C1 segment of cervical spinal cord (tissue), 14 donors: ENCODE measurements at places on chromosomes 7 and 10.

DNA sequence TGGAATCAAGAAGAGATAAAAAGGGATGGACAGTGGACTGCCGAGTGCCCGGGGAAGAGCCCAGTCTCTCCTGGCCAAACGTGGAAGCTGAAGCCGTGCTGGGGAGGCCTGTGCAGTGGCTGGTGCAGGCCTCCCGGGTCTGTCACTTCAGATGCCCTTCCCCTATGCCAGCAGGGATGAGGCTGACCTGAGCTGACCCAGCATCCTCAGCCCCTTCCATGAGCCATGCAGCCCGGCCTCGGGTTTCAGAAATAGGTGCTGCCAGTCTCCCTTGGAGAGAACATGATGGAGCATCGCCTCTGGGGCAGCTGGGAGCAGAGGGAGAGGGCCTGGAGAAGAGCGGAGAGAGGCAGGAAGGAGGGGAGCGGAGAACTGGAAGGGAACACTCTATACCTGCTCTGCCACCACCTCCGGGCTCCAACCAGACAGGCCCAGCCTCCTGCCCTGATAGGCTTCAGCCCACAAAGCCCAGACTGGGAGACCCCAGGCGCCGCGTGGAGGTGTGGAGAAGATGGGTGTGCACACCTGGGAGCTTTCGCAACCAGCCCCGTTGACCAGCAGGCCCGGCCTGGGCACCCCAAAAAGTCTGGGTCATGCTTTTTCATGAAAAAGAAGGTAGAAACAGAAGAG, 68.6 kb upstream of the PPP2R2D start:
- DNase-seq: no peak

- no peak for DNase-seq
Observed at GRCh38 chr7:26337232-26337865, 45.7 kb downstream of the SNX10 start.

GRCh38 chr7:102387064-102387463, 9.1 kb upstream of the PRKRIP1 start:
- DNase-seq: no peak

DNA sequence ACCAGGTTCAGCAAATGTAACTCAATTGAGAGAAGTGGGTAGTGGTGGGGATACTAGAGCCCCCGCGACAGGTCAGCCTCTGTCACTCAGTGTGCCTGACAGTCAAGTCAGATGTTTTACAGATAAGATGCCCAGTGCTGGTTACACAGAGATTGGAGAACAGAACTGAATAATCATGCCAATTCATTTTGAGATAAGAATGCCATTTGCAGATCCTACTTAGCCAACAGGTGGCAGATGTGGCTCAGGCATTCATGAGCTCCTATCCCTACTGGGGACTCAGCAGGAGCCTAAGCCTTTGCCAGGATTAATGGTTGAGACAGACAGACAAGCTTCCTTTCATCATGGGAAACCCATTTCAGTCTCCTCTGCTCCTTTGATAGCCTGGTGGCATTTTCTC, 137.8 kb downstream of the MAPK8 start:
- no peak for DNase-seq

DNA sequence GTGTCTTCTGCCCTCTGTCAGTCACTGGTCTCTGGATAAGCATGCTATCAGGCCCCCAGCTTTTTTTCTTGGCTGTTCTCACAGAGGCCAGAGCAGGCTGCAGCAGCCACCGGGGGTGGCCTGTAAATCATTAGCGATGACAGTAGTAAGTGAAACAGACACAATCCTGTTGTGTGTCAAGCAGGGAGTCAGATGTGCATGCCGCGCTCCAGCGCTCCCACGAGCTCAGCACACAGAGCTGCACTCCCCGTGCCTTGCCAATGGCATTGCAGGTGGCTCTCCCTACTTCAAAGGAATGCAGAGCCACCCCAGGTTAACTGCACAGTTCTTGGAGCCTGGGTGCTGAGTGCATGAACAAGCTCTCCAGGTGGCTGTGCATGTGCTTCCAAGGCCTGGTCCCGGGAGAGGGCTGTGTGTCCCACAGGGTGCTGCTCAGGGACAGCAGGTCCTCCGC, 226.1 kb downstream of the GLRX3 start:
- DNase-seq: no peak

DNA sequence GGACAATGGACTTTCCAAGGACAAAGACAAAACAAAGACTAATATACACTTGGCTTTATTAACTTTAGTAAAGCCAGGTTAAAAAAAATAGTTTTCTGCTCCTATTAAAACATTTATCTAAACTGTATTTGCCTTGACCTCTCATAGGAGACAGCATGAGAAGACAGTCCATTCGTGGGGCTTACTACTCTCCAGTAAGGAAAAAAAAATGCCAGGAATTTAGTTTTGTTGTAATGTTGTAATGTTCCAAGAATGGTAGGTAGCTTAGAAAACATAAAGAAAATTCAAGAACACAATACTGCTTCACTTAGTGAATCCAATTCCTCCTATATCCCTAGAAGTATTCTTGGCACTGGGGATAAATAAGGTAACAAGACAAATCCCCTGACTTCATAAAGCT, 81.7 kb downstream of the KMT2C start:
- DNase-seq: no peak

DNA sequence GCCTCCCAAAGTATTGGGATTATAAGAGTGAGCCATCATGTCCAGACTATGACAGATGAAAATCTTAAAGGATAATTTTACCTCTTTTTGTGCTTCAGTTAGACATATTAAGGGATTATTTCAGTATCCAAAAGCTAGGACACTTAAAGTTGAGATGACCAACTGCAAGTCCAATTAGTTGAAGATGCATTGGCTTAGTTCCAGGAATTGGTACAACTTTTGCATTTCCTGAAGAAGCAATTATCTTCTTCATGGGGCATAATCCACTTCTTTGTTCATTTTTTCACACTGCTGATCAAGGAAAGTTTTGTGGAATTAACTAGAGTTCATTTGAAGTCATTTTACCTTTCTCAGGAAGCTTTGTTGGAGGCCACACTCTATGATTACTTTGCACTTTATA, 72.0 kb upstream of the HECW1 start:
- DNase-seq: no peak

- no peak for DNase-seq
Observed at GRCh38 chr10:128307820-128308219, 181.6 kb upstream of the MKI67 start.

DNA sequence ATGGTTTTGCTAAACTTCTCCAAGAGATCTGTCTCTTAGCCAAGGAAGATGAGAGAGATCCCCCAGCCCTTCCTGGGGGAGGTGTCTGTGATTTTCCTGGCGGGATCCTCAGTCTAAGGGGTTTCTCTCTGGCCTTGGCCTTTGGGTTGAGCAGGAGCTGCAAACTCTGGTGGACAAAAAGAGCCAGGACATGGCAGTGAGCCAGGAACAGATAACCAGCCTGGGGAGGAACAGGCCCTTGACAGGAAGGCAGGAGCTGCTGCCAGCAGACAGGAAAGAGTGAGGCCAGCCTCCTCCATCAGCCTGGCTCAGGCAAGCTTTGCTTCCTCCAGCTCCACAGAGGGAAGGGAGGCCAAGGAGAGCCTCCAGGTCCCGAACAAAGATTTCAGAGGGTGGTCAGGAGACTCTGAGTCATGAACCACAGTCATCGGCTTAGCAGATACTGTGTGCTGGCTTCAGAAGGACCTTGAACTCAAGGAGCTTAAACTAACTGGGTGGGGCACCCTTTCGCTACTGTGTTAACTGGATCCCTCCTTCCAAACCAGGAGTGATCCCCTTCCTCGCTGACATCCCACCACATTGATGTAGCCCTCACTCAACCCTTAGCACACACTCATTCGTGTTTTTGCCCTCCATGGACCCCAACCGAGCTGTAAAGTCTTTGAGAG, 34.7 kb downstream of the DDIT4 start:
- DNase-seq: no peak

GRCh38 chr10:22646388-22646853, 68.0 kb downstream of the PIP4K2A start:
- no peak for DNase-seq

- no peak for DNase-seq
Observed at GRCh38 chr7:142030294-142030693, 34.6 kb downstream of the MGAM start.

GRCh38 chr7:99407872-99408378, 472 bp downstream of the PDAP1 start:
- no peak for DNase-seq

GRCh38 chr10:89069589-89069988, 79.0 kb downstream of the FAS start:
- DNase-seq: no peak
